ENCODE measurements at places on chromosomes 4 and X. TPM values are rescaled to one million over a fixed set of nuclear protein-coding genes. Genes with fewer than 3 reads are reported as not detected.

- H3K4me3 ChIP-seq, result peak overlapping the region; percentile 24
- DNase-seq, result no peak
- H3K27me3 ChIP-seq, result no peaks in the 10 kb centered on the region
- H3K4me1 ChIP-seq, result peaks cover 32% of the 10 kb centered on the region
Measured at GRCh38 chr4:150237110-150237872, 159.0 kb downstream of the DCLK2 start.

GRCh38 chrX:20397587-20397986, 130.9 kb upstream of the RPS6KA3 start:
- no peaks in the 10 kb centered on the region for H3K36me3 ChIP-seq
- H3K4me1 ChIP-seq, result no peaks in the 10 kb centered on the region
- no peak for DNase-seq
- no peak overlapping the region for H3K27ac ChIP-seq

- no peaks in the 10 kb centered on the region for H3K36me3 ChIP-seq
- no peaks in the 10 kb centered on the region for H3K27me3 ChIP-seq
- no peak overlapping the region for H3K27ac ChIP-seq
- no peaks in the 10 kb centered on the region for H3K4me1 ChIP-seq
Measured at GRCh38 chr4:40395166-40395900, 60.2 kb downstream of the CHRNA9 start.

DNA sequence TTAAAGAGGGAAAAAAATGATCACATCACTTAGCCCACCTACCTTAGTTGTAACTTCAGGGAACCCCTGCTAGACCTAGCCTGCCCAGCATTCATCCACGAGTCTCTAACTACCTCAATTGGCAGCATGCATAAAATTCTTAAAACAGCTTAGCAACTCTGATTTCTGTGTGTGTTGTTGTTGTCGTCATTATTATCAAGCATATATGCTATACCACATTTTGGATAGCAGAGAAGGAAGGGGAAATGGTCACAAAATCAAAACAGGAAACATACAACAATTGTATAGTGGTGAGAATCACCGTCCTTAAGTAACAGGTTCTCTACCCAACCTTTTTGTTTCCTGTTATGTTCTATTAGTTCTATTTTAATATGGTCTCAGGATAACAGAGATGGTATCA, 2.7 kb upstream of the ACOT9 start:
- no peak for DNase-seq
- no peaks in the 10 kb centered on the region for H3K4me1 ChIP-seq
- H3K36me3 ChIP-seq, result no peaks in the 10 kb centered on the region
- H3K27me3 ChIP-seq, result peaks cover 7% of the 10 kb centered on the region
- no peak overlapping the region for H3K4me3 ChIP-seq
- H3K27ac ChIP-seq, result no peak overlapping the region

- no peak for DNase-seq
- no peak overlapping the region for H3K4me3 ChIP-seq
- no peak overlapping the region for H3K27ac ChIP-seq
- no peaks in the 10 kb centered on the region for H3K36me3 ChIP-seq
- H3K4me1 ChIP-seq, result peaks cover 9% of the 10 kb centered on the region
Measured at GRCh38 chr4:153573221-153573620, 107.1 kb downstream of the TMEM131L start.

DNA sequence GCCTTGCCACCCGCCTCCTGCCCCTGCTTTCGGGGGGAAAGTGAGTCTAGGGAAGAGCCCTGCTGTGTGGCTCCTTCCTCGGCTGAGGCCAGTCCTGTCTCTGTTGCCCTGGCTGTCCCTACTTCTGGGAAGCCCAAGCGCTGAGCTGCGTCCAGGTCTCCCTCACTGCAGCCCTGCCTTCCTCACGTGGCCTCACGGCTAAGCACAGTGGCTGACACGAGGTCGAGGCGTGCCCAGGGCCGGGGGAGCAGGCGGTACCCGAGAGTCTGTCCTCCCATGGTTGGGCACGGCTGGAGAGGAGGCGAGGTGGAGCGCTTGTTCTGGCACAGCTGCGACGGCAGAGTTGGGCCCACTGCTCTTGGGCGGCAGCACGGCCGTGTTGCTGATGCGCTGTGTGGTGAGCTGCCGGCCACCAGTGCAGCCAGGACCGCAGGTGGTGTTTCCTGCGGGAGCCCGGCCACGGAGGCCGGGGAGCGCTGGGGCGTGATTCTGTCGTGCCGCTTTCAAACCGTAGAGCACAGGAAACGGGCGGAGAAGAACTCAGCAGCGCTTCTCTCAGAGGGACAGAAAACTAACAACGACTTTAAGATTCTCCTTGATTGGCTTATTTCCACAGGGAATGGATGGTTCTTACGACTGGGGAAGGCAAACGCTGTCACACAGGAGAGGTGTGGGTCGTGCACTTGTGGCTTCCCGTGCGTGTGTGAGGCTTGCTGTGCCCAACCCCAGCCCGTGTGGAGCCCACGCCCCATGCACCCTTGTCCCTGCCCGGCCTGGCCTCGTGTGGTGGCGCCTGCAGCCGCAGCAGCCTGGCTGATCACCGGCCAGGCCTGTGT, 21.3 kb downstream of the MAEA start:
- DNase-seq, result no peak
- no peak overlapping the region for H3K27ac ChIP-seq
- peaks cover 29% of the 10 kb centered on the region for H3K36me3 ChIP-seq
- H3K4me1 ChIP-seq, result peaks cover 4% of the 10 kb centered on the region

DNA sequence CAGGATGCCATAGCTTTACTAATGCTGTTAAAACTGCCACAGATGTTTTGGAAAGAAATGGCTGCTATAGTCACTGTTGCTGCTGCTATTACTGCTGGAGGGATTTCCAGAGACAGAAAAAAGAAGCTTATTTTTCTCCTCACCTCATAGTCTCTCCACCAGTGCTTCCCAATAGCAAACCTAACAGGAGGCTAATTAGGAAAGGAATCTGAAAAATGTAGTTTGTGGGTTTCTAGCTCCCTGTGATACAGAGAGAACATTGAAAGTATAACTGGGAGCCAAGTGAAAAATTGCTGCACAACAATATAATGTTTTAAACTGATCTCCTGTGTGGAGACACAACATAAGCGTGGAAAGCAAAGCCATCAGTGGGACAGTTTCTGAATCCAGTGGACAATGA, 8.6 kb upstream of the TSPAN7 start:
- H3K27ac ChIP-seq, result no peak overlapping the region
- no peak overlapping the region for H3K4me3 ChIP-seq
- H3K27me3 ChIP-seq, result no peaks in the 10 kb centered on the region
- H3K36me3 ChIP-seq, result no peaks in the 10 kb centered on the region
- no peaks in the 10 kb centered on the region for H3K4me1 ChIP-seq

DNA sequence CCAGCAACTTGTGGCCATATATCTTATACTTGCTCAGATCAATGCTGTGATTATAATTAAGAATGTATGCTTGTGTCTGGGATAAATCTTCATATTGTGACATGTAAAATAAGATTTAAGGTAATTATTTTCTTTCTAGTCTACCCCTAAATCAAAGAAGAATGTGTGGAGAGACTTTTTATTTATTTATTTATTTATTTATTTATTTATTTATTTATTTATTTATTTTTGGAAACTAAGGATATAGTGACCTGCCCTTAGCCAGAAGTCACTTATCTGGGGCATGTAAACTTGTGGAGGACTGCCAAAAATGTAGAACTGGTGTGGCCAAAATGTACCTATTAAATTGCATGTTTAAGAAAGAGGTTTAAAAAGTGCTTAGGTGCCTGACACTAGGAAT, 144.3 kb downstream of the BEND2 start:
- H3K27ac ChIP-seq, result no peak overlapping the region
- no peak overlapping the region for H3K4me3 ChIP-seq
- H3K4me1 ChIP-seq, result no peaks in the 10 kb centered on the region
- no peaks in the 10 kb centered on the region for H3K27me3 ChIP-seq
- DNase-seq, result no peak

GRCh38 chr4:88130544-88131305, 27.7 kb downstream of the ABCG2 start:
- H3K27ac ChIP-seq, result no peak overlapping the region
- H3K4me1 ChIP-seq, result no peaks in the 10 kb centered on the region

DNA sequence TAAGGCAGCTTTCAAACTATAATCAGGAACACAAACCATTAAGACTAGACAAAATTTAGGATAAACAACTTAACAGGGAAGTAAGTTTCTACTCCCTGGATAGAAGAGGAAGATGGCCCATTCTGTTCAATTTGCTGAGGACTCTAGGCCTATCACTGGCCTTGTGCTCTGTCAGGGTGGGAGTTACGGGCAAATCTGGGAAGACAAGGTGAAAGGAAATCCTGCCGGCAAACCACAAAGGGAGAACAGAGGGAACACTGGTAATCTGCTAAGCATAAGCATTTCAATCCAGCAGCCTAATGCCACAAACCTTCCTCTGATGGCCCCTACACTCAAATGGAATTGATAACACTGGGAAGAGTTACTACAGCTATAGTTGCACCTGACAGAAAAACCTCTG, 8.3 kb downstream of the GPR82 start:
- no peak overlapping the region for H3K27ac ChIP-seq
- H3K36me3 ChIP-seq, result no peaks in the 10 kb centered on the region
- H3K4me3 ChIP-seq, result no peak overlapping the region

DNA sequence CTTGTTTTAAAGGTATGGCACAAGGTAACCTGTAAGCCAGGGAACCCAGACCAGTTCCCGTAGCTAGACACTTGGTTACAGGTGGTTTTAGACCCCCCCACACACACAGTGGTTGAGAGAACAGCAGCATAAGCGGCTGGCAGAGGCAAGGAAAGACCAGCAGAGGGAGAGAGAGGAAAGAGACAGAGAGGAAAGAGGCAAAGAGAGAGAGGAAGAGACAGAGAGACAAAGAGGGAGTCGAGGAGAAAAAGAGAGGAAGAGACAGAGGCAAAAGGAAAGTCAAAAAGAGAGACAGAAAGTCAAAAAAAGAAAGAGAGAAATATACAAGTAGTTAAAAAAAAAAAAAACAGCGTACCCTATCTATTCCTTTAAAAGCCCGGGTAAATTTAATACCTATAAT, 19.5 kb upstream of the PCSK1N start:
- H3K27me3 ChIP-seq, result peaks cover 37% of the 10 kb centered on the region
- H3K4me3 ChIP-seq, result no peak overlapping the region
- H3K27ac ChIP-seq, result no peak overlapping the region
- H3K36me3 ChIP-seq, result no peaks in the 10 kb centered on the region

- H3K36me3 ChIP-seq, result no peaks in the 10 kb centered on the region
- H3K4me3 ChIP-seq, result peak overlapping the region; percentile 97
- H3K27me3 ChIP-seq, result no peaks in the 10 kb centered on the region
- H3K4me1 ChIP-seq, result no peaks in the 10 kb centered on the region
- DNase-seq, result no peak
Measured at GRCh38 chr4:39699687-39700409, 1.9 kb downstream of the UBE2K start.

DNA sequence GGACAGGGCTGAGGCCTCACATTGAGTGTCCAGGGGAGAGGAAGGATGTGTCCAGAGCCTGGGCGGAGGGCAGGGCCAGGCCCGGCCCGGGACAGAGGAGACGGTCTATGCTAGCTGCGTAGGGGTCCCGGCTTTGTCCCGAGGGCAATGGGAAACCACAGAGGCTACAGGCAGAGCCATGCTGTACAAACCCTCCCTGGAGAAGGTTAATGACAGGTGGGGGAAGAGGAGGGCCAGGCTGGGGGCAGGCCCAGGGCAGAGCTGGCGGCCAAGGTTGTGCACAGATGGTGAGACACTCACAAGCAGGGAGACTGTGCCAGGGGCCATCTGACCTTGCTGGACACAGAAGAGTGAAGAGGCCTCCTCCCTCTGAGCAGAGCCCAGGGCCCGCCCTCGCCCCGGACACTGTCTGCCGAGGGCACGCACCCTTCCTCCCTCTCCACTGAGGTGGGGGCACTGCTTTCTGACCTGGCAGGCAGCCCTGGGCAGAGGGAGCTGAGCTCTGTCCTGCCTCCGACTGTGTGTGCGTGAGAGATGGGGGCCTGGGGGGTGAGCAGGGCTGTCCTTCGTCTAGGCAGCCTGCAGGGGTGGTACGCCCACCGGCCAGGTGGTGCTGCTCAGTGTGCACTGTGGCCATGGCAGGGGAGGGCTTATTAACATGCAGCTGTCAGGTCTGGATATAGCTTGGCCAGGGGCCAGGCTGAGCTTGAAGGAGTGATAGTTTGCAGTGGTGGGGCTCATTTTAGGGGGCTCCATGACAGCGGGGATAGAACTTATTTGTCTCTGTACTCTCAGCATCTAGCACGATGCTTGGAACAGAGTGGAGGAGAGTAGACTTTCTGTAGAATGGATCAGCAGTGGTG, 75.7 kb upstream of the LRPAP1 start:
- H3K27ac ChIP-seq, result no peak overlapping the region
- peaks cover 28% of the 10 kb centered on the region for H3K4me1 ChIP-seq
- peak; percentile 67 for DNase-seq
- H3K36me3 ChIP-seq, result no peaks in the 10 kb centered on the region
- H3K27me3 ChIP-seq, result no peaks in the 10 kb centered on the region

Gene NBDY
- 68.2 TPM for polyA plus RNA-seq

Gene FAM184B
- not detected for polyA plus RNA-seq

Gene C4orf50
- under 0.01 TPM for polyA plus RNA-seq

Gene SHOX
- polyA plus RNA-seq, result not detected

Gene DDX53
- polyA plus RNA-seq, result 0.23 TPM

Gene TCEAL7
- polyA plus RNA-seq, result 20.2 TPM

Gene PF4V1
- not detected for polyA plus RNA-seq

Gene C1QTNF7
- polyA plus RNA-seq, result not detected

Gene TASL
- not detected for polyA plus RNA-seq

Gene GASK1B
- 3.7 TPM for polyA plus RNA-seq

Measured in SK-N-SH (cell line).